ENCODE measurements at places on chromosomes 1 and 21.

- no peak for DNase-seq
Observed at GRCh38 chr1:115320377-115320776, 17.7 kb downstream of the NGF start.

DNA sequence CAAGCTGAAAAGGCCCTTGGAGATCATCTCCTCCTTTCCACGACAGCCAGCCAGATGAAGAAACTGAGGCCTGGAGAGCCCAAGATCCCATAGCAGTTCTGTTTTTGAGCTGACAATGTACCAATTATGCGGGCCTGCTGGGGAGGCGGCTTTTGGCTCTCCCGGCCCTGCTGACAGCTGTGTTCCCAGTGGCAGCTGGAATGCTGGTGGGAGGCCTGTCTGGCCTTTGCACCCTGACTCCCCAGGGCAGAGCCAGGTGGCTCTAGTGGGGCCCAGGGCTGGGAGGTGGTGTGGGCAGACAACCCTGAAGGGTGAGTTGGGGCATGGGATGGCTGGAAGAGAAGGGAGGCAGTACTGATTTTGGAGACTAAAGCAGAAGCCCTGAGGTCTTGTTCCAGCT lies 30.7 kb upstream of the WASF2 start:
- DNase-seq: no peak

GRCh38 chr1:62426237-62426636 lies 10.6 kb upstream of the USP1 start:
- no peak for DNase-seq

- DNase-seq: peak; percentile 52
Observed at GRCh38 chr1:174968750-174969244, 30.9 kb upstream of the CACYBP start.

GRCh38 chr1:68100571-68100970 lies 50.1 kb upstream of the DIRAS3 start:
- DNase-seq: no peak

- DNase-seq: peak; percentile 63
Observed at GRCh38 chr1:51417496-51418383, 87.4 kb upstream of the TTC39A start.

DNA sequence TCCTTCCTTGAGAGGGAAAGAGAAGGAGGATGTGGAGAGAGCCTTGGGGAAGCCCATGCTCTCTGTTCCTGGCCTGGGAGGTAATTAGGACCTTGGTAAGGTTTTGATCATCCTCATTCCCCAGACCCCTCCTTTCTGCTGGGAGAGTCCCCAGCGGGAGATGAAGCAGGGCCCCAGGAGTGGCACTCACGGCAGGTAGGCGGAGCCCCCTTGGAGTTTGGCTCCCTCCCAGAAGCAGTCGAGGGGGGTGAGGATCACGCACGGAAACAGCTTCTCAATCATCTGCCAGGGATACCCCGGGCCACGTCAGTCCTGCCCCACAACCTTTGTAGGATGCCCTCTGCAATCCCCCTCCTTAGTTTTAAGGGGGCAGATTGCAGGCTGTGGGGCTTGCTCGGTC lies 11.5 kb downstream of the PTCH2 start:
- DNase-seq: no peak

GRCh38 chr1:4175566-4176405 lies 275.7 kb upstream of the C1orf174 start:
- DNase-seq: no peak

GRCh38 chr1:60535713-60536112 lies 462.1 kb upstream of the C1orf87 start:
- no peak for DNase-seq

DNA sequence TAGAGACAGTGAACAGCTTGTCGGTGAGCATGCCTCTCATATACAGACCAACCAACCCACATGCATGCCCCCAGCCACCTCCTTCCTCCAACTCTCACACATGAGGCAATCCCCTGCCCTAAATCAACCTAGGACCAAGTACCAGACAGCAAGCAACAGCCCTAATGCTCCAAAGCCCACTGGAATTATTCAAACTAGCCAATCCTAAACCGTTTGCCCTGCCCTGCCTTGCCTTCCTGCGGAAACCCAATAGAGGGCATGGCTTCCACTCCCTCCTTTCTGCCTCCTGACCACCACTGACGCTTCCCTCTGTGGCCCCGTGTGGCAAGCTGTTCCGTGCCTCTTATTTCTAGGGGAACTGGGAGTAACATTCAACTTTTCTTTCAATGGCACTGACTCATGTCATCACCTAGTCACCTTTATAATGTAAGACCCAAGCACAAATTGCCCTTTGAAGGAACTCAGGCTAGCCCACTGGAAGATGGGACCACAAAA lies 129.3 kb upstream of the GJB5 start:
- no peak for DNase-seq

Measured in EL (cell line).